Cardiac septum (tissue), 1 donor: ENCODE measurements at places on chromosomes 13 and 19. TPM values are rescaled to one million over a fixed set of nuclear protein-coding genes. Genes with fewer than 3 reads are reported as not detected.

- no peak for DNase-seq
These were observed 109.5 kb downstream of the TBC1D4 start for GRCh38 chr13:75372517-75372916.

Gene TPTE2
- total RNA-seq, result not detected

DNA sequence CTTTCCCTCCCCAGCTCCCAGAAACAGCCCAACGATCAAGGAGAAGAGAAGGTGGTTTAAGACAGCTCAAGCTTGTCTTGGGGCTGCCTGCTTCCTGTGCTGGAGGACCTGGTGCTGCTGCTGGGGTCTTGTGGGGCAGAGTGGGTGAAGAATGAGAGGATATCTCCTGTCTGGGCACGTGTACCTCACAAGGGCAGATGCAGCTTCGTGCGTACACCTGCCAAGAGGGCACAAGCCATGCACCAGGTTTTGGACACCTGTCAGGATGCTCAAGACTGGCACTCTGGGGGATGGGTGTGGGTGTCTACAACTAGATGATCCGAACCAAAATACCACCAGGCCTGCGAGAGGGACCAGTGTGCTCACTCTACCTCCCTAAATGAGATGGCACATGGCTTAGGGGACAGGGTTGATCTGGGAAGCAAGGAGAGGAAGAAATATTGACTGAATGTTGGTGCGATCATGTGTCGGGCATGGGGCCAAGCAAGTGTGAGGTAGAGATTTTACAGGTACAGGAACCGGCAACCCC lies 2.2 kb downstream of the CBY2 start:
- no peak for DNase-seq

Gene F2RL3
- 0.70 TPM for total RNA-seq

Gene ZIC5
- 0.05 TPM for total RNA-seq

DNA sequence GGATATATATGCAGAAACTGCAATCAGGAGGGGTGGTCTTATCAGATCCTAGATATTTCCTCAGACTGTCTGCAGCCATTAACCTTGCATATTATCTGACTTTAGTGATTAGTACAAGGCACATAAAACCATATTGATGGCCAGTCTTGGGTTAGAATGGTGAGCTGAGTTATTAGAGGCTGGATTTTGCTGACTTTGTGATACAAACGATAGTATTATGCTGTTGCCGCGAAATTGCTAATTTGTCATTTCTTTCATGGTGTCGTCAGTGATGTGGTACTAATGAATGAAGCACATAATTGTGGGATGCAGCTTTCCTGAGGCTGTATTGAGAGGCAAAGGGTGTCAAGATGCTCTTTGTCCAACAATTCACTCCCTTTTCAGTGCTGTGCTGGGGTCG lies 172.5 kb downstream of the TEX29 start:
- DNase-seq, result no peak

Gene MRI1
- 15.4 TPM for total RNA-seq

GRCh38 chr13:93233997-93234416 lies 7.4 kb downstream of the GPC6 start:
- no peak for DNase-seq

- DNase-seq, result no peak
These were observed 289.9 kb downstream of the DIAPH3 start for GRCh38 chr13:59873856-59874255.

Gene CPAMD8
- total RNA-seq, result 7.1 TPM

- no peak for DNase-seq
These were observed 70.6 kb downstream of the ATP11A start for GRCh38 chr13:112760435-112760834.

GRCh38 chr19:35534803-35535480 lies 1.7 kb downstream of the GAPDHS start:
- no peak for DNase-seq

Gene ADGRE3
- 0.46 TPM for total RNA-seq

Gene PLPPR3
- not detected for total RNA-seq

Gene EFNA2
- total RNA-seq, result not detected

Gene ARHGEF1
- total RNA-seq, result 37.9 TPM

DNA sequence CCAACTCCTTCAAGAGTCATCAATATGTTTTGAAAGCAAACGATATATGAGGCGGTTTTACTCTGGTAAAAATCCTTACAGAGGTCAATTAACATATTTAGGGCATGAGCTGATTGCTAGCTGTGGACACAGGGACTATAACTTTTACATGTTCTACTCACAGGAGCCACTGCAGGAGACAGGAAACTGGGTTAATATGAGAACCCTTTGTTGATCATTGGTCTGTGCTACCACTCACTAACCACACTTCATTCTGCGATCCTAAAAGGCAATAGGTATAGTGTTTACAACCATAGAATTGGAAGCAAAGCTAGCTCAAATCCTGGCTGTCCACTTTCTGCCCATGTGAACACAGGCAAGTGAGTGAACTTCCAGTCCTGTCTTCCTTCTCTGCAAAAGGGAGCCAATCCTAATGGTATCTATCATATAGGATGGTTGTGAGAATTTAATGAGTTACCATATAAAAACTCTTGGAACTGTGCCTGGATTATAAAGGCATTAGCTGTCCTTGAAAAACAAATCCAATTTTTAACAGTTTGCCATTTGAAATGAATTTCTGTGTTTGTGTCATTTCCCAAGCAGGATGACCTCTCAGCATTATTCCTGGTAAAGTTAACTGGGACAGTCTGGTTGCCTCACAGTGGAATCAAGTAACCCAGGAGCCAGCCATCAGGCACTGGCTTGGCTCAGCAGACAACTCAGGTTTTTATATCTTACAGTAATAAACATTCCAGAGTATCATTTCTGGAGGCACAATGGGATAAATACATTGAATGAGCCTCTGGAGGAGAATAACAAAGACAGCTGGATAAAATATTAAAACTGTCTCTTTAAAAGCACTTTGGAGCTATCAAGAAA lies 29.8 kb upstream of the RAP2A start:
- DNase-seq, result no peak

Gene SUGT1
- 49.1 TPM for total RNA-seq

Gene SPINT2
- total RNA-seq, result 17.3 TPM

Gene PBX4
- not detected for total RNA-seq
